Head of caudate nucleus (tissue), 42 donors: ENCODE measurements at places on chromosomes 6 and 20.

- DNase-seq = no peak
These were observed 206.3 kb downstream of the THBS2 start for GRCh38 chr6:169047345-169047744.

DNA sequence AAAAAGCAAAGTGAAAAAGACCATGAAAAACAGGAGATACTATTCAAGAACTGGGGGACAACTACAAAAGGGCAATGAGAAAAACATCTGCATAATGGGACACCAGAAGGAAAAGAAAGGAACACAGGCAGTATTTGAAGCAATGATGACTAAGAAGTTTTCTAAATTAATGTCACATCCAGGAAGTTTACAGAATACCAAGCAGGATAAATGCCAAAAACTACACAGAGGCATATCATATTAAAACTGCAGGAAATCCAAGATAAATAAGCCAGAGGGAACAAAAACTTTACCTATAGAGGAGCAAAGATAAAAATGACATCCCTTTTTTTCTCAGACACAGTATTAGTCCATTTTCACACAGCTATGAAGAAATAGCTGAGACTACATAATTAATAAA, 193.0 kb downstream of the ERMARD start:
- DNase-seq = no peak

GRCh38 chr6:140736231-140736630, 1361.8 kb upstream of the CITED2 start:
- no peak for DNase-seq

GRCh38 chr6:33700391-33701050, 11.0 kb downstream of the UQCC2 start:
- peak; percentile 52 for DNase-seq

DNA sequence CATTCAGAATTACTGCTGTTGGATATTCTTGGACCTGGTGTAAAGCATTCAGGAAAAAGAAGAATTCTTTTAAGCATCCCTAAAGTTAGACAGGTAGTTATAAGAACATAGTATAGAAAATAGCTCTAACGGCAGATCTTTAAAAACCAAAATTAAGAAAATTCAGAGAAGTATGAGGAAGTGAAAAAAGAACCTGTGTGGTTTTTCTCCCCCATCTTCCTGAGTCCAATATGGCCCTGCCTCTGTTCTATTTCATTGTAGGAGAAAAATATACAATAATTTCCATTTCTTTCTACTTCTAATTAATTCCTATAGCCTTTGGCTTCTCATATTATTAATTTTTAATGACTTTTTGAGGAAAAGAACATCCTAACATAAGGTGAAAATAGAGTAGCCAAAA, 47.1 kb downstream of the FHL5 start:
- no peak for DNase-seq

- peak; percentile 81 for DNase-seq
These were observed 15.4 kb upstream of the IP6K3 start for GRCh38 chr6:33761922-33762629.

DNA sequence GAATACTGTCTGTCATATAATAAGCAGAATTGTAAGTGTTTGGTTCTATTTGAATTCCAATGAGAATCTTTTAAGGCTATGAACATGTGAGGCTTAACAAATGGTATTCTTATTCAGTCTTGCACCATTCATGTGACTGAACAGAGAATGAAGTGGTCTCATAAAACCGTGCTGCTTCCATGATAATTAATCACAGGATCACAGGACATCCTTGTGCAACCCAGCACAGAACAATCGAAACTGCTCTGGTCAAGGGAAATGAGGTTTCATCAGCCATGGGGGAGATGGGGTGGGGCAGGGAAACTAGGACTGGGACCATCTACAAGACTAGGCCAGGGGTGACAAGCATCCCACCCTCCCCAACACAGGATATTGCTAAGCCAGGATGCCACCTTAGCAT, 6.0 kb downstream of the PPIL6 start:
- no peak for DNase-seq
